ENCODE measurements at places on chromosomes 2 and 18.

- DNase-seq = no peak
Observed at GRCh38 chr2:134869946-134870736, 31.7 kb downstream of the ACMSD start.

- no peak for DNase-seq
Observed at GRCh38 chr2:107719836-107720235, 106.9 kb upstream of the RGPD4 start.

GRCh38 chr2:46837704-46838103 lies 77.9 kb downstream of the MCFD2 start:
- DNase-seq = no peak

- DNase-seq = no peak
Observed at GRCh38 chr2:69716555-69717120, 25.3 kb upstream of the ANXA4 start.

- DNase-seq = no peak
Observed at GRCh38 chr18:58536202-58536516, 92.7 kb downstream of the ALPK2 start.

- DNase-seq = no peak
Observed at GRCh38 chr18:32840962-32841361, 68.1 kb upstream of the KLHL14 start.

GRCh38 chr18:57907550-57907949 lies 104.4 kb upstream of the ATP8B1 start:
- no peak for DNase-seq

DNA sequence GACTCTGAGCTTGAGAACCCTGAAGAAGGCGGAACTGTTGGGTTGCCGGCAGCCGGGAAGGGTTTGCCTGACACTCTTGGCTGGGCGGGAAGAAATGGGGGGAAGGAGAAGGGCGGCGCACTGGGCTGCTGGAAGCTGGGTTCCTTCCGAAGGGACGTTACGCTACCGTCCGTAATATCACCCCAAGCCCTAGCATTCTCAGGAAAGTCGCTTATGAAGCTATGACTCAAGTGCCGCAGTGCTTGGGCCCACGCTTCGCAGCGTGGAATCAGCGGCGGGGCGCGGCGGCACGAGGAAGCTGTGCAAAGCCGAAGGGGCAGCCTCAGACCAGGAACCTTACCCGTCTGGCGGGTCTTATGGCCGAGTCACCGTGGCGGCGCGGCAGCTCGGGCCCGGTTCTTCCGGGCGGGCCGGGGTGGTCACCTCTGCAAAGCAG lies 50.2 kb upstream of the SIGLEC15 start:
- no peak for DNase-seq

GRCh38 chr2:234829074-234829455 lies 122.8 kb upstream of the SH3BP4 start:
- DNase-seq = no peak

DNA sequence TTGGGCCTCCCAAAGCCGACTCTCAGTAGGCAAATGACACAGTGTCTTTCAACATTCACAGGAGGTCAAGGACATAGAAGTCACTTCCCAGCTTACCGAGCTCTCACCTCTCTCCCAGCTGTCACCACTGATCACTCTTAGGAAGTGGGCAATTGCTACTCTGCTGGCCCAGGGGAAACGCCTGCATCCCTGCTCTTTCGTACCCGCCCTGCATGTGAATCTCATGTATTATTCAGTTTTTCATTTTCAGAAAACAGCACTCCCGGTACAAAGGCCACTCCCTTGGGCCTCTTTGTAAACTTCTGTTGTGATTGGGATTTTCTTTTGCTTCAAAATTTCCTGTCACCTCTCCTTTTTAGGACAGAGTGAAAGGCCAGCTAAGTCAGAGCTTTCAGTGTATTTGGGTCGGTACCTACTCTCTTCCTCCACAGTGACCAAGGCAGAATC lies 15.4 kb downstream of the MRPL44 start:
- no peak for DNase-seq

DNA sequence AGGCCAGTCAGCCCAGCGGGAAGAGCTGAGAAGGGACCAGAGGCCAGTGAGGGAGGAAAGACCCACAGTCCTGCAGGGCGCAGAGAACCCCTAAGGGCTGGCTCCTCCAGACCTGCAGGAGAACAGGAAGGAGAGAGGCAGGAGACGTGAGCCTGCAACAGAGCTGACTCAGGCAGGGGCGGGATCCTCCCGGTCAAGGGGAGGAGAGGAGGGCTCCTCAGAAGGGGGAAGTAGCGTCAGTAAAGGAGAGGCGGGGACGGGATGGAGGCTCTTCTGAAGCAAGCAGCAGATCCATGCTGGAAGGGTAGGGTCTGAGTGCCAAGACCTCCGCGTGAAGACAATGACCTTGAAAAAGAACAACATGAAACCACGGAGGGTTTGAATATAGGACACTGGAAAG lies 50.8 kb downstream of the TRABD2A start:
- no peak for DNase-seq

- DNase-seq = no peak
Observed at GRCh38 chr2:2102866-2103653, 228.0 kb downstream of the MYT1L start.

- no peak for DNase-seq
Observed at GRCh38 chr2:118055512-118056164, 32.6 kb upstream of the INSIG2 start.

- no peak for DNase-seq
Observed at GRCh38 chr2:137002896-137003295, 237.6 kb downstream of the THSD7B start.

DNA sequence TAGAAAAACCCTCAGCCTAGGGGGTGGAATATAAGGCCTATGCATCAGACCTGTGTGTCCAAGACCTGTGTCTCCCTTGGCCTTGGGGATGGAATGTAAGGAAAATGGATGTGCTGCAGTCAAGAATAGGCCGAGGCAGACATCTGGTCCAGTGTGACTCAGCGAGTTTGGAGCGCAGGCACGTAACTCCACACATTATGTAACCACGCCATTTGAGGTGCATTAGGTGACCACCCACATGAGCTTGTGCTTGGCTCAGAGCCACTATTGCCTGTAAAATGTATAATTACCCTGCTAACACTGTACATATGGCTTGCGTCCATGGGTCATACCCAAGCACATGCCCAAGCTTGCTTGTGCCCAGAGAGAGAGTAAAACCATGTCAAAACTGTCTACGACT lies 580.9 kb upstream of the HNMT start:
- DNase-seq = no peak

GRCh38 chr2:231715988-231716616 lies 7.8 kb downstream of the PTMA start:
- DNase-seq = no peak

DNA sequence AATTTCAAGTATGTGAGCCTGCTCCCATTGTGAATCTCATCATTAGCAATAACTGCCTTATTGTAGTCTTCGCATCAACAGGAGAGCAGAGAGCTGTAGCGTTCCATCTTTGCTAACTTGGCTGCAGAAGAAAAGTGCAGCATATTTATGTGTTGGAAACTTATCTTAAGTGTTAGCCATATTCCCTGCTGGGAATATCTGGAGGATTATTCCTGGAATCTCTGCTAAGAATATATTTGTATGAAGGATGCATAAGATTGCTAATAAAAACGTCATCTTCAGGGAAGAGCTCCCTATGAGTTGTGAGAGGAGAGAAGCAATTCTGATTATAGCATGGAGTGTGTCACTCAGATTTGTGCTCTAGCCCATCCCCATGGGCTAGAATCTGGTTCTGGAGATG lies 115.1 kb upstream of the REG3G start:
- DNase-seq = no peak

- no peak for DNase-seq
Observed at GRCh38 chr2:206856513-206856912, 82.8 kb upstream of the CPO start.

- DNase-seq = no peak
Observed at GRCh38 chr2:166181813-166182154, 54.0 kb upstream of the SCN1A start.

GRCh38 chr18:62446511-62446910 lies 76.3 kb upstream of the ZCCHC2 start:
- DNase-seq = no peak

DNA sequence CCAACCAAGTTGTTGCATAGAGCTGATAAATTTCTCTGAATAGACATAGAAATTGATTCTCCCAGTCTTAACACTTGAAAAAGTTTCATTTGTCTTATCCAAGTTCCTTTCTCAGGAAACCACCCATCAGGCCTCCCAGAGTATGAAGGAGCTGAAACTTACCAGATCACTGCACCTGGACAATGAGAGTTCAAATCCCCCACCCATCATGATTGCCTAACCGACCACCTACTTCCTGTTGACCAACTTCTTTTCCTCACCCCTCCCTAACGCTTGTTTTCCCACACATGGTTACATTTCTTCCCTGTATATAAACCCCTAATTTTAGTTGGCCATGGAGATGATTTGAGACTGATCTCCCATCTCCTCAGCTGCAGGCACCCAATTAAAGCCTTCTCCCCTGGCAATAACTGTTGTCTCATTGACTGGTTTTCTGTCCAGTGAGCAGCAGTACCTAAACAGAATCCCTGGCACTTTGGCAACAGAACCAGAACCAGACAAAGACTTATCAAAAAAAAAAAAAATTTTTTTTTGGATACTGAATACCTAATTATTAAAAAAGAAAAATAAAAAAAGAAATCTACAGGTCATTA lies 103.0 kb downstream of the SPIRE1 start:
- no peak for DNase-seq

DNA sequence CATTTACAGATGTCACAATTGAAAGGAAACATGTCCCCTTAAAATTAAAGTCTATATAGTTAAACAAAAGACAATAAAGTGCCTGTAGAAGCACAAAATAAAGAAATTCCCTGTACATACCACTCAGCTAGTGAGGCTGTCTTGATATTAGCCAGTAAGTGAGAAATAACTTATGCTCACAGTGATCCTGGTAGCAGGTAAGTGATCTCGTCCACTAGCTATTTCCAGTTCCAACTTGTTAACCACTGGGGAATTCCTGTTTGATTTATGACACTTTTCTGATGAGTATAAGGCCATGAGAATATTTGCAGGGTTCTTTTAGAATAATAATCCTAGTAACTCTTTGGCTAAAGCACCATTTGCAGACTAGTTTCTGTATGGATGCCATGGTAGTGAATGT lies 127.9 kb upstream of the PGAP1 start:
- DNase-seq = no peak

DNA sequence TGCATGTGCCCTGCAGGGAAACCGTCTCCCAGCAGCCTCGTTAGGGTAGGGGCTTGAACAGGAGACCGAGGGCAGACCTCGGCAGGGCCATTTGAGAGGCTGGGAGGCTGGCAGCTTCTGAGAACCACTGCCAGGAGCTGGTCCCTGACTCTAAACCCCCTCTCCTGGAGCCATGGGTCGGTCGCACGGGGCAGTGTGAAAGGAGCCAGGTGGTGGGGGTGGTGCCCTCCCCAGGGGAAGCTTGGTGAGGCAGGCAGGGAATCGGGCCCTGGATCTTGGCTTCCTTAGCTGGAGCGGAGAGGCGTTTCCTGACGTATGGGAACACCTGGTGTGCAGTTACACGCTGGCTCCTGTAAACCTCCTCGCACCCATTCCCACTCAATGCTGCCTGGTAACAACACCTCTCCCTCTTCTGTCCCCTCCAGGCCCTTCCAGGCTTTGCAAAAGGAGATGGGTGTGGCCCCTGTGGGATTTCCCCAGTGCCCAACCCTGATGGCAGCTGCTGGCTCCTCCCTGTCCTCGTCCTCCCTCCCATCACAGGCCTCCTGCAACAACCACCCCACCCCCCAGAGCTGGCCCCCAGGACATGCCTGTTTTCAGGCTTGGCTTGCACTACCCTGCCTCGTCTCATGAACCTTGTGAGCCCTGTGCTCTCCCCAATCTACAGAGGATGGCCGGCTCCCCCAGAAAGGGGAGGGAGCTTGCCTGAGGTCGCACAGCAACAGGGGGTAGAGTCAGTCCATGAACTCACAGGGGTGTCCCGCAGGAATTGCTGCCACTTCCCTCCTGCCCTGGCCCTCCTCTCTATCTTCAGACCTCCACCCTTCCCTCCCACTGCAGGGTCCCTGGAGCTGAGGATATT lies 24.4 kb downstream of the ADRA2B start:
- DNase-seq = peak; percentile 54

- DNase-seq = no peak
Observed at GRCh38 chr2:134416637-134417036, 162.8 kb downstream of the MGAT5 start.

DNA sequence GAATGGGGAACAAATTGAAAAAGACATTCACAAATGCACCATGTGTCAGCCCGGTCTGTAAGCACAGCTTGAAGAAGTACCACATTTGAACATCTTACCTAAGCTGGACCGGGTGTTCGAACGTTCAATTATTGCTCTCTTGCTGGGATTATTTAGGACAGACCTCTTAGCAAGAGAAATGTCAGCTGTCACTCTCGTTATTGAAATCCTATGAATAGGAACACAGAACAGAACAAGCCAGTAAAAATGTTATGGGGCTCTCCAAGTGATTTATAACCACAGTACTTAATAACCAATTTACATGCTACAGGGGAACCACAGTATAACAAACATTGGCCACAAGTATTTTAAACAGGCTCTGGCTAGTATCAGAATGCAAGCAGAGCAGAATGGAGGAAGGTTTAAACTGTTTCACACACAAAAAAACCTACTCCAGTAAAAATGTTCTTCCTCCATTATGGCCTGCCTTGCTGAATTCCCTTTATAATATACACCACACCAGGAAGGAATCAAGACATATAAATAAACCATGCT lies 32.5 kb upstream of the ARL5A start:
- no peak for DNase-seq

DNA sequence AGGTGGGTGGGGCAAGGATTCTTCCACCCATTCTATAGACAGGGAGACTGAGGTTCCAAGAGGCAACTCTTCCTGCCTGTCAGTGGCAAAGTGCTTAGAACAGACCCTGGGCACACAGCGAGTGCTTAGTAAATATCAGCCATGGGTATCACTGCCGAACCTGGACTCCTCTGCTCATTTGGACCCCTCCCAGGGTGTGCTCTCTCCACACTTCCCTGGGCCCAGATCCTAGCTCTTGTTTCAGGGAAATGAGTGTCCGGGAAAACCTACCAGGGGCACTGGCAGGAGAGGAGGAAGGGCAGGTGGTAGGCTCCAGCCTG lies 136.3 kb downstream of the CYP26B1 start:
- no peak for DNase-seq

GRCh38 chr2:228827056-228827700 lies 443.9 kb downstream of the PID1 start:
- no peak for DNase-seq

GRCh38 chr2:109182426-109182825 lies 53.4 kb downstream of the SH3RF3 start:
- DNase-seq = no peak

GRCh38 chr18:2050702-2051201 lies 520.6 kb downstream of the METTL4 start:
- no peak for DNase-seq

Data from H1 (cell line).